Spinal cord (tissue), 10 donors: ENCODE measurements at places on chromosomes 7 and 10. TPM values are rescaled to one million over a fixed set of nuclear protein-coding genes. Genes with fewer than 3 reads are reported as not detected.

DNA sequence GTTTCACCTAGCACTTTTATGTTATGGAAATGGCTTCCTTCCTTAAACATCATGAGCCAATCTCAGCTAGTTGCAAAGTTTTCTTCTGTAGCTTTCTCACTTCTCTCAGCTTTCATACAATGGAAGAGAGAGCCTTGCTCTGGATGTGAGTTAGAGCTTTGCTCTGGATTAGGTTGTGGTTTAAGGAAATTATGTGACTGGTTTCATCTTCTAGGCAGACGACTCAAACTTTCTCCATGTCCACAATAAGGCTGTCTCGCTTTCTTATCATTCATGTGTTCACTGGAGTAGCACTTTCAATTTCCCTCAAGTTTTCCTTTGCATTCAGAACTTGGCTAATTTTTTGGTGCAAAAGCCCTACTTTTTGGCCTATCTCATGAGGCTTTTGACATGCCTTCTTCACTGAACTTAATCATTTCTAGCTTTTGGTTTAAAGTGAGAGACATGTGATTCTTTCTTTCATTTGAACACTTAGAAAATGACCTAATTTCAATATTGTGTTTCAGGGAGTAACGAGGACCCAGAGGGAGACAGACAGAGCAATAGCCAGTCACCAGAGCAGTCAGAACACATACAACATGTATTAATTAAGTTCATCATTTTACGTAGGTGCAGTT lies 49.8 kb downstream of the CNOT4 start:
- no peak for DNase-seq

- DNase-seq, result no peak
Observed at GRCh38 chr7:97748482-97748881, 16.6 kb downstream of the TAC1 start.

GRCh38 chr7:84654273-84654672 lies 459.7 kb upstream of the SEMA3A start:
- DNase-seq, result no peak

GRCh38 chr7:92612501-92612900 lies 22.3 kb upstream of the FAM133B start:
- DNase-seq, result no peak

GRCh38 chr7:144027974-144028373 lies 20.8 kb upstream of the OR2A5 start:
- no peak for DNase-seq

DNA sequence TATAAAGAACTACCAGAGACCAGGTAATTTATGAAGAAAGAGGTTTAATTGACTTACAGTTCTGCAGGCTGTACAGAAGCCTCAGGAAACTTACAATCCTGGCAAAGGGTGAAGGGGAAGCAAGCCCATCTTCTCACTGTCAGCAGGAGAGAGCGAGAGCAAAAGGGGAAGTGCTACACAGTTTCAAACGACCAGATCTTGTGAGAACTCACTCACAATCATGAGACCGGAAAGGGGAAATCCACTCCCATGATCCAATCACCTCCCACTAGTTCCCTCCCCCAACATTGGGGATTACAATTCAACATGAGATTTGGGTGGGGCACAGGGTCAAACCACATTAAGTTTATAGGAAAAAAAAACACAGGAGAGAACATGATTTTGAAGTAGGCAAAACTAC lies 222.1 kb upstream of the SHH start:
- DNase-seq, result no peak

DNA sequence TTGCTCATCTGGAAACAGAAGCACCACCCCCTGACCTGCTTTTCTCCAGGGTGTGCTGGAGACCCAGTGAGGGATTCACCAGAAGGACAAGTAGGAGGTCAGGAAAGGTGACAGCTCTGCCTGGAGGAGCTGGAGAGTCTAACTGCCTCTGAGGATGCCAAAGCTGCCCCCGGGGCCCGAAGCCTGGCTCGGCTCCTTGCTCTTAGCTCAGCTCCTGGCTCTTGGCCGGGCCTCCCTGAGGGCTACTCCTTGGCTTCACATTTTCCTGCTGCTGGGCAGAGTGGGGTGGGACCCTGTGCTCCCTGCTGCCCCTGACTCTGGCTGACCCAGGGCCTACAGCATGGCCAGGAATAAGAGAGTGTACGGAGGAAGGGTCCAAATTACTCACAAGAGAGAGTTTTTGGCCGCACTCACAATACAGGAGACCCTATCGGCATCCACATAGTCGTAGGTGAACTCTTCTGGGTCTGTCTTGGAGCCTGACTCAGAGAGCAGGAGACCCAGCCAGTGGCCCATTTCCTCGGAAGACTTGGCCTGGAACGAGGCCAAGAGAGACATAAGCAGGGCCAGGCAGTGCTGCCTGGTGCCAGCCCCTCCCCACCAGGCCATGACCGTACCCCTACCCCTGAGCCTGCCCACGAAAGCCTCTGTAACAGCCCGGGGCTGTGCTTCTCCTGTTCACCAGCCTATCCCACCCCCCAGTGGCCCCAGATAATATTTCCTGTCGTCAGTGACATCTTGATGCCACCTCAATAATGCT lies 63.1 kb downstream of the VWA2 start:
- DNase-seq, result no peak

- no peak for DNase-seq
Observed at GRCh38 chr10:122390679-122391078, 16.2 kb downstream of the PLEKHA1 start.

DNA sequence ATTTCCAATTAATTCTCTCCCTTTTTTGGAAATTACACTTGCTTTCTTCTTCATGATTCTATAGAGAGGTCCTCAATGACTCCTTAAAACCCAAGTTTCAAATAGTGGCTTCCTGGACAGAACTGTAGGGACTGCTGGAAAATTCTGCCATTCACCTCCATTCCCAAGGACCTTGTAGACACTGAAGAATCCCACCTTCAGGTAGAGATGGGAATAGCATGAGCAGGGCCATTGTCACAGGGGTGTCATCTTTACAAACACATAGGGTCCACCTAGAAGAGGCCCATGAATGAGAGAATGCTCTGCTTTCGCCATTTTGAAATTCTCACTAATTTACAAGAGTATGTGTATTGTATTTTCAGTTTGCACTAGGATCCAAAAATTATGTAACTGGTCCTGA lies 701.7 kb upstream of the CELF2 start:
- no peak for DNase-seq

DNA sequence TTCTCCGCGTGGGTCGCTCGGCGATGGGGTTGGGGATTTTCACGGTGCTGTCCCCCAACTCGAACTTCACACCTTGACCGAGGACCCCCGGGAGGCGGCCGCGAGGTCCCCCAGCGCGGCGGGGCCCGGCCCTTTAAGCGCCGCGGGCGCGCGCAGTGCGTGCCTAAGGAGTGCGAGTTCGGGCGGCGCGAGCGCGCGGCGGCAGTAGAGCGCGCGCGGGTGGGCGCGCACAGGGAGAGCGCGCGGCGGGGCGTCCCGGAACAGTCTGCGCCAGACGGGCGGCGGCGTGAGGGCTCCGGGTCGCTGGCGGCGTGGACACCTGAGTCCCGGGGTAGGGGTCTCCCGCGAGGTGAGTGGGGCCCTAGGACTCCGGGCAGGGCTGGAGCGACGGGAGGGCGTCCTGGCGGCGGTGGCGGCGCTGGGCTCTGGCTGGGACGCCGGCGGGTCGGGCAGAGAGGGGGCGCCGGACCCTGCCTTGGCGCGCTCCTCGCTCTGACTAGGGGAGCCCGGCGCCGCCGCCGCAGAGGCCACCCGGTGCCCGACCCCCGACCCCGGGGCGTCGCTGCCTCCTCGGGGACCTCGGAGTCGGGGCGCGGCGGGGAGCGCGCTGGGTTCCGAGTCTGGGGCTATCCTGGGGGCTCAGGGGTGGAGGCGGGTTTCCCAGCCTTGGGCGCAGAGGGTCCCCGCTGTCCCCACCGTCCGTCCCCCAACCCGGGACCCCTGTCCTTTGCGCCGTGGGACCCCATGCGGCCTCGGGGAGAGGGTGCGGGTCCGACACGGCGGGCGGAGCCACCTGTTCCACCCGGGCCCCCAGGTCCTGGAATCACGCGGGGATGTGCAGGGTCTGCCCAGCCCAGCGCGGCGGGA lies at the start of gene PROSER2:
Gene PROSER2, plus strand, starts transcription at position 235 of the 867 bp plus-strand sequence. CDS start 28,722 bp downstream, outside the sequence.
- DNase-seq, result no peak

GRCh38 chr7:91041141-91041540 lies 223.1 kb upstream of the FZD1 start:
- DNase-seq, result no peak

GRCh38 chr10:121087129-121087528 lies 236.0 kb downstream of the WDR11 start:
- no peak for DNase-seq

- no peak for DNase-seq
Observed at GRCh38 chr7:130322615-130323014, 22.0 kb upstream of the CPA5 start.

DNA sequence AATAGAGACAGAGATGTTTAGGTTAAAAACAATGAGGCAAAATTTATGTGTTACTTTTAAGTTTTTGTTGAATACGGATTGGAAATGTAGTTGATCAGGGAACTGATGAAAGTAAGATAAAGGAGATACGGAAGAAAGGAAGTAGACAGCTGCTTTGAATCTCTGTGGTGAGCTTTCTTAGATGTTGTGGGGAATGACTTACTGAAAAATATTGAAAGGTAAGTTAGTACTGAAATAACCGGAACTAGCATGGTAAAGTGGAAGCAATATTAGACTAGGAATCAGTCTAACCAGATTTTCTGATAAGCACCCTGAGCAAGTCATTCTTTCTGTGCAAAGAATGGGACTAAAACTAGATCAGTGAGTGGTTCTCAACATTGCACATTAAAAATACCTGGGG lies 34.8 kb downstream of the LUC7L2 start:
- no peak for DNase-seq

GRCh38 chr7:103140061-103140460 lies 8.8 kb downstream of the NAPEPLD start:
- no peak for DNase-seq

DNA sequence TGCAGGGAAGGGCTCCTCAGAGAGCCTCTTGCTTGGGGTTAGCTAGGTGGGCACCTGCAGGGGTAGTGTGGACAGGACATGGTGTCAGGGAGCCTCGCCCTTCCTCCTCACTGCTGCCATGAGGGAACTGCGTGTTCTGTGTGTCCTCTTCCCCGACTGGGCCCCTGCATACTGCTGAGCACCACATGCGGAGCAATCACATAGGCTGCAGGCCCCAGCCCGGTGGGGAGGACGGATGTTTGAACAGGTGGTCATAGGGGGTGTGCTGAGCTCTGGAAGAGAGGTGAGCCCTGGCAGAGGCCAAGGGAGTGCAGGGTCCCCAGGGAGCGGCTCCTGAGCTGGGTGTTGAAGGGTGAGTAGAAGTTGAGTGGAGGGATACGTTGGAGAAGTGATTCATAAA lies 48.3 kb upstream of the ZMIZ2 start:
- DNase-seq, result no peak

DNA sequence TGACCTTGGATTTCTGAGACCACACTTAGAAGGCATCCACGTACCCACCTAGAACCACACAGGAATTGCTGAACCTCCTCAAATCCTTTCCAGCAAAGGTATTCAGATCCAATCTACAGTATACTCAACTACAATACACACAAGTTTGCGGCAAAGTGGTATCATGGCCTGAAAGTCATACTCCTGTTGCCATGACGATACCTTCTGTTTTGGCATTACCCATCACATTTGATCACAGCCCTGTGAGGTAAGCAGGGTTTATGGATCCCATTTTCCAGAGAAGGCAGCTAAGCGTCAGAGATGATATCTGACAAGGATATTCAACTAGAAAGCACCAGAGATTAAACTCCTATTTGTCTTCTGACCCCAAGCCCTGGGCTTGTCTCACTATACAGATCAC lies 32.8 kb downstream of the SGMS1 start:
- DNase-seq, result no peak

DNA sequence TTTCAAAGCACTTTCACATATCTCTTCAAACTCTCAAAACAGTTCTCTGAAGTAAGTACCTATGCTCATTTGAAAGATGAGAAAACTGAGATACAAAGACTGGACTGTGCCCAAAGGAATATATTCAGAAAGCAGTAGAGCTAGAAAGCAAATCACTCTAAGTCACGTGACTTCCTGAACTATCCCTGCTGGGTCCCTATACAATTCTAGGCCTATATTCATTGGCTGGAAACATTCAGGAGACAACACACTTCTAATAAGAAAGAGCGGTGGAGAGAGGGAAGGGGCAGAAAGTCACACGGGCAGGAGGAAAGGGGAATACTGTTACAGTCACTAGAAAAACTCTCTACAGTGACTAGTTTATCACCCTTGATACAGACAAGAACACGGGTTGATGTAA lies 140.0 kb downstream of the CHCHD3 start:
- DNase-seq, result no peak

GRCh38 chr7:129053938-129054437 lies 923 bp downstream of the TNPO3 start:
- DNase-seq, result peak; percentile 7

- DNase-seq, result no peak
Observed at GRCh38 chr10:67250686-67251085, 324.9 kb downstream of the LRRTM3 start.

DNA sequence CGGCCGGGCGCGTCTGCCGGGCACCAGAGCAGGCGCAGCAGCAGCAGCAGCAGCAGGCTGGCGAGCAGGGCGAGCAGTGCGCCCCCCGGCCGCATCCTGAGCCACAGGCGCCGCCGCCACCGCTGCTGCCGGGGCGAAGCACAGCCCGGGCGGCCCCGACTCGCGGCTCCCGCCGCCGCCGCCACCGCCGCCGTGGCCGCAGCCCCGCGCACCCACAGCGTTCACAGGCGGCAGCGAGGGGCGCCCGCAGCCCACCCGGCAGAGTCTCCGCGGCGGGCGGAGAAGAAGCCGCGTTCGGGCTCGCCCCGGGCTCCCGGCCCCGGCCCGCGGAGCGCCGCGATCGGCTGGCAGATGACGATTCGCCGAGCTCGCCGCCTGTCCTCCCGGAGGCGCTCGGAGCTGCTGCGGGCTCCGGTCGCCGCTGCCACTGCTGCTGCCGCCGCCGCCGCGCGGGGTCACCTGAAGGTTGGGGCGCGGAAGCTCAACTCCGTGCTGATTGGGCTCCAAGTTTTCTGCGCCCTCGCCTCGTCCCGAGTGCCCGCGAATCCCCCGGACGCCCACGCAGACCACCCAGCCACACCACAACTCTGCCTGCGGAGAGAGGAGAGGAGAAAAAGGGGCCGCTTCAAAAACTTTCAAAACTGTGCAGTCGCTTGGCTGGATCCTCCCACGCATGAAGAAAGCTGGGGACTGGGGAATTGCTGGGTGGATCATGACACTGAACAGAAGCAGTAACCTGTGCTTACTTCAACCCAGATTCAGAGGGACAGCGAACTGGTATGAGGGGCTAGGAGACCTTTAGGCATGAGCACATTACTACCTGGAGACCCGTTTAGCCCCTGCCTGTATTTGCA lies at the start of gene ST8SIA6:
Gene ST8SIA6, minus strand, starts transcription at position 435 of the 854 bp plus-strand sequence. Its CDS starts 340 bp downstream, at position 95.
- DNase-seq, result no peak

The CDK14 gene
- total RNA-seq, result 126 TPM

The CPA4 gene
- 1.5 TPM for total RNA-seq

The SYT15B gene
- 2.7 TPM for total RNA-seq

The GIMAP8 gene
- total RNA-seq, result 8.8 TPM

The CFAP70 gene
- total RNA-seq, result 22.6 TPM

The CYP26C1 gene
- total RNA-seq, result under 0.01 TPM

The HGF gene
- 4.3 TPM for total RNA-seq
